ENCODE measurements at places on chromosomes 3 and 15. TPM values are rescaled to one million over a fixed set of nuclear protein-coding genes. Genes with fewer than 3 reads are reported as not detected.

The CLDN18 gene
- total RNA-seq: not detected

The ZNF80 gene
- total RNA-seq: 1.4 TPM

The ARNT2 gene
- total RNA-seq: 0.19 TPM

The ACAD11 gene
- total RNA-seq: 40.9 TPM

The AADACL2 gene
- not detected for total RNA-seq

The BLM gene
- 101 TPM for total RNA-seq

GRCh38 chr15:88606070-88606794 lies 14.9 kb upstream of the AEN start:
- no peak overlapping the region for H3K27ac ChIP-seq
- no peaks in the 10 kb centered on the region for H3K36me3 ChIP-seq
- peaks cover 84% of the 10 kb centered on the region for H3K27me3 ChIP-seq
- H3K4me3 ChIP-seq: peak overlapping the region; percentile 54

DNA sequence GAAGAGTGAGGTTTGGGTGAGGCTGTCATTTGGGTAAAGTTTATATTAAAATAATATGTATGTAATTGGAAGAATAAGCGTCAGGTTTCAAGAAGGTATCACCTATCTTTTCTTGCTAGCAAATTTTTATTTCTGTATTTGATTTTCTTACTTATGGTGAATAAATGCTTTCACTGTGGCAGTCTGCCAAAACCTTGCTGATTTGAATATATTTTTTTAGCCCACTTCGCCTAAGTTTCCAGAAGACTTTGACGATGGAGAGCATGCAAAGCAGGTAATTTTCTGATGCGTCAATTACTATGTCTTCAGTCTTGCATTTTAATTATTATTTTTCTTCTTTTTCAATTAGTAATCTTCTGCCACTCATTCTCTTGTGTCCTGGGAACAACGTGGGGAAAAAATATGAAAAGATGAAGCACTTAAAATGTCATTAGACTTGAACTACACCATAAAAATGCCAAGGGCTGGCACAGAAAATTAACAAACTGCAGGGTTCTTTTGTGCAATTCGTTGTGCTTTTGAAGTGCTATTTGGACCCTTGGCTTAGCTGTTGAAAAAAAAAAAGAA lies 40.4 kb downstream of the SRP14 start:
- H3K4me3 ChIP-seq: no peak overlapping the region
- peaks cover under 1% of the 10 kb centered on the region for H3K36me3 ChIP-seq
- H3K4me1 ChIP-seq: no peaks in the 10 kb centered on the region
- H3K27me3 ChIP-seq: no peaks in the 10 kb centered on the region
- H3K27ac ChIP-seq: no peak overlapping the region

- H3K27me3 ChIP-seq: no peaks in the 10 kb centered on the region
- DNase-seq: no peak
- H3K36me3 ChIP-seq: no peaks in the 10 kb centered on the region
Observed at GRCh38 chr3:89613241-89613640, 505.8 kb downstream of the EPHA3 start.

DNA sequence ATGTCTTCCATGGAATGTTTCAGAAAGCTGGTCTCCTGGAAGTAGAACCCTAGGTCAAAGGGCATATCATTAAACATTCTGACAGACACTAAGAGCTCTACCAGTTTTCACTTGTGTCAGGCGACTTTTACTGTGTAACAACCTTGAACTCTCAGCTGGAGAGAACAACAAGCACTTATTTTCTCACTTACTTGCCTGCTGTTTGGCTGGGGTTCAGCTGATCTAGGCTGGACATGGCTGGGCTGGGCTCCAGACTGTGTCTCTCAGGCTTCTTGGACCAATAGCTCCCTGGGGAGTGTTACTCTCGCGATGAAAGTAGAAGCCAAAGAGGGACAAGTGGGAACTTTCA lies 527.3 kb downstream of the SHQ1 start:
- H3K4me3 ChIP-seq: no peak overlapping the region
- no peaks in the 10 kb centered on the region for H3K4me1 ChIP-seq
- H3K27ac ChIP-seq: no peak overlapping the region
- DNase-seq: no peak
- H3K36me3 ChIP-seq: no peaks in the 10 kb centered on the region

GRCh38 chr3:143535994-143536784 lies 312.1 kb downstream of the SLC9A9 start:
- H3K36me3 ChIP-seq: no peaks in the 10 kb centered on the region
- H3K27ac ChIP-seq: no peak overlapping the region
- H3K27me3 ChIP-seq: no peaks in the 10 kb centered on the region
- DNase-seq: no peak

DNA sequence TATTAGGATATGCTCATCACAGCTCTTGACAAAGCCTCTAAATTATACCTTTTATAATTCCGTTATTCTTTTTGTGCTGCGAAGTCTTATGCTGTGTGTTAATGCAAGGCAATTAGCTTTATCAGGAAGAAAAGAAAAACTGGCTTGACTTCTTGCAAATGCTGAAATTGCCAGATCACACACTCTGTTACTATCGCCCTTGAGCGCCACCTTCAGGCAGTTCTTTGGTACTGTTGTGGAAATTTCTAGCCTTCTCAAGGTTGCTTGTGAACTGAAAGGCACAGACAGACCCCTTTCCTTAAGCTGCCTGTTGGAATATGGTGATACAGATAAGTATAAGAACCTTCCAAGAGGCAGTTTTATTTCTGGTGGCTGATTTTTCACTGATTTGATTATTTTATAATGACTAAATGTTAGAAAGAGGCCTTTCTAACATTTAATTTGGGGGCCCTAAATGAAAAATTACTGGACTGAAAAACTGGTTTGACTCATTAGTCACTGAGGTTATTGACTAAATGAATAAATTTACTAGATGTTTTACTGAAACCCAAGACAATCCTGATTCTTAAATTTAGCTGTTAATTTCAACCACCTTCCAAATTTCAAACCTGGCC lies 126.2 kb upstream of the RASGRP1 start:
- peak overlapping the region; percentile 82 for H3K27ac ChIP-seq
- H3K27me3 ChIP-seq: no peaks in the 10 kb centered on the region
- H3K36me3 ChIP-seq: peaks cover 2% of the 10 kb centered on the region
- H3K4me1 ChIP-seq: peaks cover 88% of the 10 kb centered on the region
- H3K4me3 ChIP-seq: peak overlapping the region; percentile 53

GRCh38 chr3:175726228-175726627 lies 867.1 kb downstream of the NAALADL2 start:
- H3K36me3 ChIP-seq: no peaks in the 10 kb centered on the region
- H3K27ac ChIP-seq: no peak overlapping the region
- H3K4me3 ChIP-seq: no peak overlapping the region
- no peaks in the 10 kb centered on the region for H3K27me3 ChIP-seq

DNA sequence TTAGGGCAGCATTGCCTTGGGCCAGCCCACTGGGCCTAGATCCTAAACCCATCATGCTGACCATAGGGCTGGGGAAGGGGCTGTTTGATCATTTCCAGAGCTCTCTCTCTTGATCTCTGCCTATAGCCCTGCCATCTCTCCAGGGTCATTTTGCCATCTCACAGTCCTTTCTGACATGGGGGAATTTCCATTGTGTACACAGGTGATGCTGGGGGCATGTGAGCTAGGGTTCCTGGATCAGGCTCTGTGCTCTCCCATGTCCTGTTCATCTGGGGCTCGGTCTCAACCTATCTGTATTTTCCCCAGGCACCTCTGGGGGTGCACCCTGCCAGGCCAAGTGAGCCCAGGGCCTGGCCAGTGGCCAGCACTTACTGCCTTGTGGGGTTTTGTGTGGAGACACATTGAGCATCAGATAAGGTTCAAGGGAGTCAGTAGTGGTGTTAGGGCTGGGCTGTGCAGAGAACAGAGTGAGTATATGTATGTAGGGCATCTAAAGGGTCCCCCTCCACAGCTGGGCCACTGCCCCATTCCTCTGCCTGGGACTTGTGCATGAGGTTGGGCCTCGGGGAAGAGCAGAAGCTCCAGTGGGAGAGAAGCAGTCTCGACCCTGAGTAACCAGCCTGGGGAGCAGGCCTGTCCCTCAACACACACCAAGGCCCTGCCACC lies 25.7 kb upstream of the APEH start:
- no peaks in the 10 kb centered on the region for H3K4me1 ChIP-seq
- H3K27me3 ChIP-seq: no peaks in the 10 kb centered on the region
- no peak overlapping the region for H3K27ac ChIP-seq
- H3K36me3 ChIP-seq: no peaks in the 10 kb centered on the region

DNA sequence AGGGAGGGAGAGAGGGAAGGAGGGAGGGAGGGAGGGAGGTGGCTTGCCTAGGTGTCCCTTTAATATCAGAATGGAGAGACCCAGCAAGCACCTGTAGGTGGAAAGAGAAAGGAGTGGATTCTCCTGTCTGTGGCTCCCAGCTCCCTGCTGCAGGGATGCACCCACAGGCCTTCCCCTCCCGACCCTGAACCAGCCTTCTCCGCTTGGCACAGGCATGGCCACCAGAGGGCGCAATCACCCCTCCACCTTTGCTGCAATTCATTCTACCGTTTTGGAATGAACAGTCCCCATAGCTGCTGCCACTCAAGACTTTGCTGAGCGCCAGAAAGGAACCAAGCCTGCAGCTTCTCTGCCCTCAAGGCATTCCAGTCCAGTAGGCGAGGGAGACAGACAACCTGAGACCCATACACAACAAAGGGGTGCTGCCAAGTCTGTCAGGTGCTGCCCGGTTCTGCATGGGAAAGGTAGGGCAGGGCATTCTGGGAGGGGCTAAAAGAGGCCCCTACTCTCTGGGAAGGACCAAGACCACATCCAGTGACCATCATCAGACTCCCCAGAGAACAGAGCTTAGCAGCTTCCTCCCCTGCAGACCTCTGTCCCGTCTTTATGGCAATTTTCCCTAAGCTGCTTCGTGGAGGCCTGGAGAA lies 4.9 kb downstream of the TLR9 start:
- peaks cover under 1% of the 10 kb centered on the region for H3K36me3 ChIP-seq
- H3K27me3 ChIP-seq: no peaks in the 10 kb centered on the region
- H3K4me3 ChIP-seq: peak overlapping the region; percentile 64

GRCh38 chr3:152564459-152564858 lies 270.5 kb upstream of the P2RY1 start:
- no peak overlapping the region for H3K27ac ChIP-seq
- DNase-seq: no peak
- H3K27me3 ChIP-seq: no peaks in the 10 kb centered on the region
- H3K4me3 ChIP-seq: no peak overlapping the region

DNA sequence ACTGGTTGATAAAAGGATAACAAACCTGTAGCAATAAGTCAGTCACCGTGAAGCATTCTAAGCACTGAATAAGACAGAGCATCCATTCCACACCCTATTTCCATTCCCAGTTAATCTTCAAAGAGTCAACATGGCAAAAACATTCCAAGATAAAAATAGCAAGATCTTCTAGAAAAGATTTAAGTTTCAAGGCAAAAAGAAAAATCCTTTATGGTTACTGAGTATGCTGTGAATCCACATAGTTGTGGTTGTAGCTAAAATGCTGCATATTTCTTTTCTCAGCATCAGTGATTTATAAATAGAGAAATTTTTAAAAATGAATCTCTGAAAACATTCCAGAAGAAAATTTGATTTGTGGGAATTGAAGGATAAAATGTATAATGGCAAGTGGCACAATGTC lies 21.1 kb downstream of the GAP43 start:
- peaks cover 16% of the 10 kb centered on the region for H3K27me3 ChIP-seq
- no peak overlapping the region for H3K4me3 ChIP-seq
- no peaks in the 10 kb centered on the region for H3K36me3 ChIP-seq
- H3K27ac ChIP-seq: no peak overlapping the region
- DNase-seq: no peak
- H3K4me1 ChIP-seq: no peaks in the 10 kb centered on the region

- H3K27ac ChIP-seq: no peak overlapping the region
- H3K36me3 ChIP-seq: peaks cover 2% of the 10 kb centered on the region
- peak; percentile 73 for DNase-seq
- H3K4me3 ChIP-seq: no peak overlapping the region
Observed at GRCh38 chr15:94164202-94164807, 67.1 kb upstream of the MCTP2 start.

DNA sequence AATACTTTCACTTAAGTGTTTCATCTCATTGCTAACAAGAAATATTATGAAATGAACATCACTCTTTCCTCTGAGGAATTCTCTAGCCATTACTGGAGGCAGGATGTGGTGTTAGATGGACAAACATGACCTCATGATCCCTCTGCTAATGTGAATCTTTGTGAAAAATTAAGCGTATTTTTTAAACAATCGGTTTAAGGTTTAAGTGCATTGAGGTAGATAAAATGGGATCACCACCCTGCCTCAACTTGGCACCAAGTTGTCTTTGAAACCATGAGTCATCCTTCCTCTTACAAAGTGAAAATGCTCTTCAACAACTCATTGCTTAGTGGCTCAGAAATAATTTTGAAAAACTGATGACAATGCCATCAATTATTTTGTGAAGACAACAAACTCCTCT lies 76.0 kb upstream of the DCBLD2 start:
- DNase-seq: no peak
- peaks cover 1% of the 10 kb centered on the region for H3K36me3 ChIP-seq
- H3K4me3 ChIP-seq: no peak overlapping the region
- H3K27ac ChIP-seq: no peak overlapping the region

GRCh38 chr15:38905632-38906031 lies 341.0 kb upstream of the RASGRP1 start:
- no peaks in the 10 kb centered on the region for H3K27me3 ChIP-seq
- no peak for DNase-seq
- H3K4me1 ChIP-seq: no peaks in the 10 kb centered on the region
- H3K36me3 ChIP-seq: no peaks in the 10 kb centered on the region
- H3K27ac ChIP-seq: no peak overlapping the region
- H3K4me3 ChIP-seq: no peak overlapping the region

DNA sequence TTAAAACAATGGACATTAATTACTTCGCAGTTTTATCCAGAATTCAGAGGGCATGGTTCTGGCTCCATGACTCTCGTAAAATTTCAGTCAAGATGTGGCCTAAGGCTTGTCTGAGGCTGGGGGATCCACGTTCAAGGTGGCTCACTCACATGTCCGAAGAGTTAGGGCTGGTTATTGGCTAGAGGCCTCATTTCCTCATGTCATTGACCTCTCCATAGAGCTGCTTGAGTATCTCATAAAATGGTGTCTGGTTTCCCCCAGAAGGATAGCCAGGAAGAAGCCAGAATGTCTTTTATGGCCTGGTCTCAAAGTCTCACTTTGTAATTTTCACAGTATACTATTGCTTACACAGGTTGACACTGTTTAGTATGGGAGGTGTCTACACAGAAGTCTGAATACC lies 67.3 kb upstream of the DCBLD2 start:
- H3K4me3 ChIP-seq: no peak overlapping the region
- H3K27ac ChIP-seq: no peak overlapping the region
- DNase-seq: no peak
- peaks cover 13% of the 10 kb centered on the region for H3K27me3 ChIP-seq
- peaks cover 27% of the 10 kb centered on the region for H3K4me1 ChIP-seq

DNA sequence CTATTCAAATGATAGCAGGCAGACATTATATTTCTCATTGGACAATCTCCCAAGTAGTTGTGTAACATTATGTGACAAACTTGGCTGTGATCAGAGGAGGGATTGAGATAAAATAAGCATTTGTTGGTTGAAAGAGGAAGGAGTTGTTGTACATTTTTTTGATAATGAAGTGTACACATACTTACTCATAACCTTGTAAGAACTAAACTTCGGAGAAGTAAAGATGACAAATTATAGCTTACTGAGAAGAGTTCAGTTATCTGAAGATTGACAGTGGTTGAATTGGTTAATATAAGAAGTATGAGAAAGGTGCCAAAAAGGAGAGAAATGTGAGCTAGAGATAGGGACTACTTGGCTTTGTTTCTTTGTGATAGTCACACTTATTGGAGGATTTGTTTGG lies 32.6 kb downstream of the STT3B start:
- no peaks in the 10 kb centered on the region for H3K27me3 ChIP-seq
- H3K4me1 ChIP-seq: peaks cover 89% of the 10 kb centered on the region
- H3K36me3 ChIP-seq: peaks cover 8% of the 10 kb centered on the region
- H3K27ac ChIP-seq: peak overlapping the region; percentile 6
- H3K4me3 ChIP-seq: peak overlapping the region; percentile 41

GRCh38 chr15:64149424-64149823 lies 2.1 kb upstream of the SNX22 start:
- peak; percentile 32 for DNase-seq
- no peak overlapping the region for H3K27ac ChIP-seq
- H3K4me3 ChIP-seq: no peak overlapping the region

GRCh38 chr15:51368751-51369450 lies 27.4 kb downstream of the GLDN start:
- H3K27ac ChIP-seq: peak overlapping the region; percentile 38
- H3K4me1 ChIP-seq: no peaks in the 10 kb centered on the region
- no peaks in the 10 kb centered on the region for H3K36me3 ChIP-seq

Data from activated T-cell treated with anti-CD3 and anti-CD28 coated beads, Interleukin-2, amount 50 U/mL, for 72 hours (primary cell).